T-helper 1 cell (primary cell): ENCODE measurements at places on chromosomes 1 and 21.

GRCh38 chr1:92902406-92902744 is 58.9 kb downstream of the DIPK1A start:
- DNase-seq, result no peak

GRCh38 chr1:23915466-23915865 is 2.3 kb upstream of the CNR2 start:
- no peak for DNase-seq

DNA sequence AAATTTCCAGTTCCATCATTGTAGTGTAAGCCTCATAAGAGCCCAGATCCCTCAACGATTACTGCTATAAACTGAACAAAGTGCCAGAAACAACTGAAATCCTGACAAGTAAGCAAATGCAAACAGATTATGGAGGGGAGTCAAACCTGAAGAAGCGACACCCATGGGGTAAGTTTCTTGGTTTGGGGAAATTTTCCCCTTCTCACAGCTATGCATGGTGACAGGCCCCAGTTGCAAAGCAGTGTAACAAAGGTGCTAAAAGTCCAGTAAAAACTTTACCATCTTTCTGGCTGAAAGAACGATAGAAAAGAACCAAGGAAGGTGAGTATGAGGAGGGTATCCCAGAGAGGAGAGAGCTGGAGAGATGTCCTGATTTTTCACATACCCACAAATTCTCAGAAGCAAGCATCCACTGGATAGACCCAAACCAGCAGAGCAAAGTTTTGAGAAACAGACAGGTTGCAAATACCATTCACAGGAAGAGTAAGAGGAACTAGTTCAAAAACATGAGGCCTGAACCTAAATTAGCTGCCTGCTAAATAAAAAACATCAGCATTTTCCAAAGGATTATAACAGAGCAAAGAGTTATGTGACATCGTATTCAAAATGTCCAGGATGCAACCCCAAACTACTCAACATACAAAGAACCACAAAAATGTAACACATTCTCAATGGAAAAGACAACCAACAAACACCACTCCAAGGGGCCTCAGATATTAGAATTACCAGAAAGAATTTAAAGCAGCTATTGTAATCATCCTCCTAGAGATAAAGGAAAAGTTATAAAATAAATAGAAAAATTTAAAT is 14.5 kb downstream of the SCYL3 start:
- no peak for DNase-seq

GRCh38 chr1:16078925-16079656 is 5.6 kb upstream of the FAM131C start:
- DNase-seq, result peak; percentile 36

- DNase-seq, result no peak
These were observed 2.8 kb upstream of the KRTAP10-5 start for GRCh38 chr21:44583089-44583799.

DNA sequence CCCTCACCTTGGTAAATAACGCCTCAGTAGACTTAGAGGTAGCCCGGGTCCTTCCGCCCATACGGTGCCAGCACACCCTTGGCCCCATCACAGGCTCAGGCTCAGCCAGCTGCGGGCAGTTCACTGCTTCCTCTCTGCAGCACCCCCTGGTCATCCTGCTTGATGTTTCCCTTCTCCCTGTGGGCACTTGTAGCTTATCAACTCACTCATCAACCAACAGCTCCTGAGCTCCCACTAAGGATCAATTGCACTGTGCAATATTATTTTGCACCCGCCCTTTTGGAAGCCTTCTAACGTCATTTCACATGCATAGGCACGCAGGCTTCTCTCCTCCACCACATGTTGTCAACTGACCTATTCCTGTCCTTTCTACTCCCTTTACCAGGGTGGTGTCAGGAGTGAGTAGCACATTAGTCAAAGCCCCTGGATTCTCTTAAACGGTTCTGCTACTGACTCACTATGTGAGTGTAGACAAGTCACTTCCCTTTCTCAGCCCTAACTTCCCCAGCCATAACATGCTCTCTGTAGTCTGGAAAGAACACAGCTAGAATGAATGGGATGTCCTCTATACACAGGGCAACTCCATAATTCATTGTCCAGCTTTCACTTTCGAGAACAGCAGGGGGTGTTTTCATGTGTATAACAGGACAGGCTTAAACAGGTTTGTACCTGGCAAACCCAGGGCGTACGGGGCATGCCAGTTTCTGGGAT is 47.1 kb upstream of the IRF2BP2 start:
- DNase-seq, result peak; percentile 8

- no peak for DNase-seq
These were observed 140.9 kb downstream of the OMA1 start for GRCh38 chr1:58405660-58406059.

GRCh38 chr1:35369922-35370671 is 101.6 kb downstream of the ZMYM4 start:
- no peak for DNase-seq

- no peak for DNase-seq
These were observed 45.4 kb downstream of the LCA5L start for GRCh38 chr21:39400173-39400572.

- no peak for DNase-seq
These were observed 21.5 kb upstream of the HMGB4 start for GRCh38 chr1:33842348-33842747.

DNA sequence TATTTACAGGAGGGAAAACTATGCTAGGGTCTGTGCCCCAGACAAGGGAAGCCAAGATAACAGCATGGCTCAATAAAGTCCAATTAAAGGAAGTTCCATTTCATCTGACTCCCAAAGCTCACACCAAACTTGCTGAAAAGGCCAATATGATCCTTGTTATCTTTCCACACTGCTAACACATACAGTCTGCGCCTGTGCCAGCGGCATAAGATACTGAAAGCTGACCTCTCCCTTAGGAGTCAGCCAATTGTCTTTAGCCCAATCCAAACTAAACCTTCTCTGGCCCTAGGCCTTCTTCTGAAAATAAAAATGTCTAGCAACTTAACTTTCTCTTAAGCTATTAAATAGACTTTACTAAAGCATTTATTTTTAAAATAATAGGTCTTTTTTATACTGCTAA is 179.0 kb upstream of the PLD5 start:
- DNase-seq, result no peak

- no peak for DNase-seq
These were observed 6.4 kb upstream of the GBP5 start for GRCh38 chr1:89279011-89279466.

DNA sequence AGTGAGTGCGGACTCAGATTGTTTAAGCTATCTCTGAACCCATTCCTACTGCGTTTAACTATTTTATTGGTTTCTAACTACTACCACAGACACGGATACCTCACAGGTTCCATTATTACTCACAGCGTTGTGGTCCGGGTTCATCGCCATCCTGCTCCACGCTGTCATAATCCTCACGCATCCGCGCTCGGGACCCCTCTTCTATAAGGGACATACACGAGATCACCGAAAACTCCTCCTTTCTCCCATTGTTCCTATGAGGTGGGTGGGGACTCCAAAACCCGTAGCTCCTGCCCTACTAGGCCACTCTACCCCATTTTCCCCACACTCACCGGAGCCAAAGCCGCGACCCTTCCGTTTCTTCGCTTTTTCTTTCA is 610 bp downstream of the RBM8A start:
- peak; percentile 54 for DNase-seq

DNA sequence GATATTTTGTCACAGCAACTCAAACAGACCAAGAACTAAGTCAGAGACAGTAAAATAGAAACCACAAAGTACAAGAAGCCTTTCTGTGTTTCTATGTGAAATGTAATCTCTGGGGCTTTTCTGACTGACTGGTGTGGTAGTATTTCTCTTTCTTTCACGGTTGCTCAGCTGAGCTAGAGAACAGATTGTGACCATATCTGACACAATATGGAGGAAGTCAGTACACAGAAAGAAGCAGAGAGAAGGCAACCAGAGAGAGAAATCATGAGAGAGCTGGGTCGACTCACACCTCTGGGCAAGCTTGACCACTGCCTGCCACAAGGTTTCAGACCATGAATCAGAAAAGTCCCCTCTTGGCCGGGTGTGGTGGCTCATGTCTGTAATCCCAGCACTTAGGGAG is 208.9 kb upstream of the GREM2 start:
- DNase-seq, result no peak

- peak; percentile 28 for DNase-seq
These were observed 1.6 kb downstream of the TTC13 start for GRCh38 chr1:230976825-230977747.

DNA sequence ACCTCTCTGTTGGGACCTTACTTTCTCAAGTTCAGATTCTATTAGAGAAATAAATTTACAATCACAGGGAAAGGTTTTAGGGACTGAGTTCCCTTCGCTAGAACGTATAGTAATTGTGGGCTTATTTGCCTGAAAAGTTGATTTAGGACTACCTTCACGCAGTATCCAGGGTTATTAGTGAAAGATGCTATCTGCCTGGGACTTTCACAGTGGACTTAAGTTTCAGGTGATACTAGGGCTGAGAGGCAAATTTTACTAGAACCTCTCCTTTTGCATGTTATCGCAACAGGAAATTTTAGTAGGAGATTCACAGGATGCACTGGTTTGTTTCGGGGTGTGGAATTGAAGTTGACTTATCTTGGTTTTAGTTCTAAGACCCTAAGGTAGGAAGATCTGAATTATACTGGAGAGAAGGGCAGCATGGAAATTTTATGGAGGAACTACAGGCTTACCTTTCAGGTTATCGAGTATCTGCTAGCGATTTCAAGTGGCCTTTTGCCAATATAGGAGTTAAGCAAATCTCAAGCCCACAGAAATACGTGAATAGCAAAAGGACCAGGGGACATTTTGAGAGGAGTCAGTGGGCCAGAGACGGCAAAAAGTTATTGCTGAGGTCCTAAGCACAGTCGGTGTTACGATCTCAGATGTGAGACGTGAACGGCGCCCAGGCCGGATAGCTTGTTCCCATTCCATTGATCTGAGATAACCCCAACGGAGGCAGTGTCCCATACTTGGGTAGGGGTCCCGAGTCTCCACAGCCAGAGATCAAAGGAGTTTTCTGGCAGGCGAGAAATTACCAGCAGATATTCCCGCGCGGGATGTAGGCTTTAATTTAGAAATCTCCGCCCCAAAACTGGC is 723 bp upstream of the GNAI3 start:
- no peak for DNase-seq

GRCh38 chr1:156860628-156861423 is at the start of gene NTRK1:
NTRK1 (plus strand) TSS chr1:156860865; CDS start chr1:156860935, 70 bp downstream.
- peak; percentile 31 for DNase-seq

- DNase-seq, result no peak
These were observed 10.4 kb upstream of the VSIG8 start for GRCh38 chr1:159872891-159873290.

DNA sequence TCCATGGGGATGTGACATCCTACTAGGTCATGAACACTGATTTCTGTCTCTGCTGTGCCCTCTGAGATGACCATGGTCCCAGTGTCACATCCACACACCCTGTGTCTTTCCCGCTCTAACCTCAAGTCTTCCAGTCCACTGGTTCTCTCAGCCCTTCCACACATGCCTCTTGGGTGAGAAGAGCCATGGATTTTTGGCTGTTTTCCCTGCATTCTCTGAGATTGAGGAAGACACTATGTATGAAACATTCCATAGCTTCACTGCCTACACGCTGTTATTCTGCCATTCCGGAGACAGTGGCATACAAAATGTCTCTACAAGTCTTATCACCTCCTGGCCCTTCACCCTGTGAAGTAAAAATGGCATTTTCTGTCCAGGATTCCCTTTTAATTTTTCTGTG is 247.3 kb downstream of the BACH1 start:
- no peak for DNase-seq

DNA sequence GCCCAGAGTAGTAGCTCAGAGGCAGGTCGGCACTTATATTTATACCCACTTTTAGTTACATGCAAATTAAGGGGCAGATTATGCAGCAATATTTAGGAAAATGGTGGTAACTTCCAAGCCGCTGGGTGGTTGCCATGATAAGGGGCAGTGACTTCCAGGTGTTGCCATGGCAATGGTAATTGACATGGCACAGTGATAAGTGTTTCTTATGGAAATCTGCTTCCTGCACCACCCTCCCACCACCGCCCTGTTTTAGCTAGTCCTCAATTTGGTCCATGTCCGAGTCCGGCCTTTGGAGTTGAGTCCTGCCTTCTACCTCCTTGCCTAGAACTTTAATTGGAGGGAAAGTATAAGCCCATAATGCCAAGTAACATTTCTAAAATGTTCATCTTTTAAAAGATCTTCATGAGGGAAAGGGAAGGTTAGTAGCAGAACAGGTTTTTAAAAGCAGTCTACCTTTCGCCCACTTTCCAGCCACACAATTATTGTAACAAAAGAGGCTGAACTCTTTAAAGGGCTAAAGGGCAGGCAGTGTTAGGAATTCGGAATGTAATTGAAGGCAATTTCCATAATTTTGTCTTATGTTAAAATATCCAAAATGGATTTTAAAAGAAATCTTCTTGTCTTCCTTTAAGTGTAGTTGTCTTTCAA is 21.7 kb downstream of the ZBTB8B start:
- no peak for DNase-seq

DNA sequence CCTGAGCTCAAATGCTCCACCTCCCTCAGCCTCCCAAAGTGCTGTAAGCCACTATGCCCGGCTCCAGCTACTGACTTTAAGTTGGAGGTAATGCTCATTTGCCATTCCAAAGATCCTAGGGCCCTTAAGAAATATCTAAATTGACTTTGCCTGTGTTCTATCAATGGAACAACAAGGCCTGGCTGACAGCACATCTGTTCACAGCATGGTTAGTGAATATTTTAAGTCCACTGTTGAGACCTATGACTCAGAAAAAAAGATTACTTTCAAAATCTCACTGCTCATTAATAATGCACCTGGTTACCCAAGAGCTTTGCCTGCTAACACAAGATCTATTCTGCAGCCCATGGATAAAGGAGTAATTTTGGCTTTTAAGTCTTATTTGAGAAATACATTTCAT is 3.5 kb upstream of the SSX2IP start:
- DNase-seq, result no peak

GRCh38 chr1:15758953-15759661 is 512 bp downstream of the FBLIM1 start:
- DNase-seq, result no peak

DNA sequence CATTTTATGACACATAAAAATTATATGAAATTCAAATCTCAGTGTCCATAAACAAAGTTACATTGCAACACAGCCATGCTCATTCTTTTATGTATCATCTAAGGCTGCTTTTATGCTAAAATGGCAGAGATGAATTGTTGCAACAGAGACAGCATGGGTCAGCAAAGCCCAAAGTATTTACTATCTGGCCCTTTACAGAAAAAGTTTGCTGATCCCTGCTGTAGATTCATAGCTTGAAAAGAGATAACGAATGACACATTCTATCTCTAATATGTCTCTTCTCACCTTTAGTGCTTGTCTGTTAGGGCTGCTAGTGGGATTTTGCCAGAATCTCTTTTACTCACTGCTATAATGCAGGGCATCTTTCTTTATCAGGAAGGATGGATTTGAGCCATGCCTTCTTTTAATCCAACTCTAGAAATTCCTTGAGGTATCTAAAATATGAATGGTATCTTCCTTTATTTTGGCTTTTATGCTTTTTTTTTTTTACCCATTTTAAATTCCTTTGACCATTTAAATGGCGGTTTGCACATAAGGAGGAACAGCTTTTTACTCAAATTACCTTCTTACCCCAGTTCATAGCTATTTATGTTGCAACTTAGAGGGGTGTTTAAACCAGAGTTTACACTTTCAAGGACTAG is 598.2 kb downstream of the PLPP3 start:
- no peak for DNase-seq

- DNase-seq, result no peak
These were observed 218.8 kb downstream of the RPS6KC1 start for GRCh38 chr1:213269829-213270228.

GRCh38 chr1:59768792-59769735 is 45.7 kb upstream of the HOOK1 start:
- no peak for DNase-seq

- no peak for DNase-seq
These were observed 230.7 kb downstream of the RPS6KC1 start for GRCh38 chr1:213281640-213282301.

- no peak for DNase-seq
These were observed 560.5 kb upstream of the NR5A2 start for GRCh38 chr1:199466961-199467360.
